ENCODE measurements at places on chromosomes 11 and 22.

DNA sequence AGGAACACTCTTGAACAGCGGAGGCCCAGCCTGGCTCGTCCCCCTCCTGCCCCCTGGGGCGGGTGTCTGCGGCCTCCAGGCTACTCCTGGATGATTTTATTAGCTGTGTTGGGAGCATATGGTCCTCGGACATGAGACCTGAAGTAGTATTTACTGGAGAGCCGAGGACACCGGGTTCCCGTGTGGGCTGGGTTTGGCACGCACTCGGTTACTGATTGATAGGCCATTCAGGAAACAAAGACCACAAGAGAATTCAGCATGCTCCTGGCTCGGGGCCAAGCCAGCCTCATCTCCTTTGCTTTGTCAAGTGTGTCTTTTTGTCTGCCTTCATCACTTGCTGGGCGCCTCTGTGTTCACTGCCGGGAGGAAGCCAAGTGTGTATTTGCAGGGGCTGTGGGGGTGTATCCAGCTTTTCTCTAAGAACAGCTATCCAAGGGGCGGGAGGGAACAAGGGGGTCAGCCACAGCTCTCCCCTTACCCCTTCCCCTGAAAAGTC is 9.7 kb downstream of the FXYD2 start:
- DNase-seq = no peak

DNA sequence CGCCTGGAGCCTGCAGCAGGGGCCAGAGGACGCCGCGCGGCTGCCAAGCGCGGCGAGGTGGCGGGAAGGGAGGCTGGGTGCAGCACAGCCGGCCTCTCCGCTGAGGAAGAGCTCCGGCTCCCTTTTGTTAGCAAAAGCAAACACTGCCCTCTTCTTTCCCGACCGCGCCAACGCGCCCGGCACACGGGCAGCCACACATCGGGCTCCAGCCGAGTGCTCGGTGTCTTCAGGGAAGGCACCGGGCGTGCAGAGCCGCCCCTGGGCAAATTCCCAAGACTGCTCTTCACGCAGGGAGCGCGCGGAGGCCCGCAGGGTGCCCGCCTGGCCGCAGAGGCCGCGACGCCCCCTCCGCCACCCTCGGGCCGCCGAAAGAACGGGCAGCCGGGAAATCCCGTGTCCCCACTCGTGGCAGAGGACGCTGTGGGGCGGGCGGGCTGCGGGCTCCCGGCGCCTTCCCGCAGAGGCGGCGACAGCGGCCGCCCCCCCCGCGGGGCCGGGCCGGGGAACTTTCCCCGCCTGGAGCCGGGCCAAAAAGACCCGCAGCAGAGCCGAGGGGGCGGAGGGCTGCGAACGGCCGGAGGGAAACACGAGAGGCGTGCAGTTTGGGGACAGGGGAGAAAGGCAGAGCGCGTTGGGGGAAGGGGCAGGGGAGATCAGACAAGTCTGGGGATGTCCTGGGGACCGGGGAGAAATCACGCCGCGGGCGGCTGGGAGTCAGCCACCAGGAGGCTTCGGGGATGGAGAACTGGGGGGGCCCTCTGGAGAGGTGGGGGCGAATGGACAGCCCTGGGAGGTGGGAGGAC is 931 bp downstream of the CADM1 start:
- DNase-seq = no peak

GRCh38 chr22:48528221-48528915 is 1299.3 kb downstream of the BRD1 start:
- no peak for DNase-seq

- DNase-seq = no peak
These were observed 59.8 kb downstream of the GALNT18 start for GRCh38 chr11:11561991-11562390.

DNA sequence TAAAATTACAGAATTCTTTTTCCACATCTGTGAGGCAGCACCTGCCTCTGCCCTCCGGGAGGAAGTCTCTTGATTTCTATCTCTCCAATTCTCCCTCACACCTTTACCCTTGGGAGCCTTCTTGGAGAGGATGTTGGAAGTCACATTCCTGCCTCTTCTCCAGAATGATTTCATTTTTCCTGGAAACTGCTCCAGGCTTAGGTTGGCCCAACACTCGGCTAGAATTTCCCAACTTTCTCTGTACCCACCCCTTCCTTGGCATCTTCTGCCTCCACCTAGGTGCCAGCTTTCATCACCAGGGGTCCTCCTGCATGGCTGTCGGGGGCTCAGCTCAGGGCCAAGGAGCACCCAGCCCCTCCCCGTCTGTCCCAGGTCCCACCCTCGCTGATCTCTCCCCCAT is 43.2 kb downstream of the SLCO2B1 start:
- DNase-seq = no peak

- no peak for DNase-seq
These were observed 47.0 kb downstream of the LDLRAD3 start for GRCh38 chr11:35990816-35991215.

GRCh38 chr22:50267591-50268390 is 2.4 kb downstream of the MAPK11 start:
- peak; percentile 34 for DNase-seq

GRCh38 chr11:15197696-15198095 is 83.0 kb downstream of the INSC start:
- no peak for DNase-seq

DNA sequence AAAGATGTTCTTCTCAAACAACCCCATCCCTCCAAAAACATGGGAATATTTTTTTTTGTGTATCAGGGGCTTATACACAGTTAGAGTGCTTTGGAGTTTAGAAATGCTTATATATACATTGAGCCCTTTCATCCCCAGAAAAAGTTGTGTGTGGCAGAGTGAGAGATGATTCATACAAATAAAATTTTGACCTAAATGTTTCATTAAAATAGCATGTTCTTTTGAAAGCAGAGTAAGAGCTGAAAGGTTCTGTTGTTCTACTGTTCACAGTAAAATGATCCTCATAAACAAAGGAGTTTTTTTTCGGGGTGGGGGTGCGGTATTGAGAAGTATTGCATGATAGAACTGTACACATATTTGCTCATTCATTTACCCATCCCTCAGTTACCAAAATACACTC is 512.4 kb downstream of the DLG2 start:
- no peak for DNase-seq

- peak; percentile 39 for DNase-seq
These were observed 27.0 kb upstream of the MICAL2 start for GRCh38 chr11:12083380-12083779.

GRCh38 chr22:19785461-19786263 is 25.1 kb downstream of the TBX1 start:
- no peak for DNase-seq

GRCh38 chr22:39178206-39179111 is 26.0 kb upstream of the CBX7 start:
- no peak for DNase-seq

- DNase-seq = no peak
These were observed 239.7 kb downstream of the BRD1 start for GRCh38 chr22:49587987-49588386.

- DNase-seq = peak; percentile 47
These were observed 35.9 kb downstream of the MYO18B start for GRCh38 chr22:25777870-25778269.

- peak; percentile 20 for DNase-seq
These were observed 116.0 kb upstream of the TIMP3 start for GRCh38 chr22:32685512-32685911.

DNA sequence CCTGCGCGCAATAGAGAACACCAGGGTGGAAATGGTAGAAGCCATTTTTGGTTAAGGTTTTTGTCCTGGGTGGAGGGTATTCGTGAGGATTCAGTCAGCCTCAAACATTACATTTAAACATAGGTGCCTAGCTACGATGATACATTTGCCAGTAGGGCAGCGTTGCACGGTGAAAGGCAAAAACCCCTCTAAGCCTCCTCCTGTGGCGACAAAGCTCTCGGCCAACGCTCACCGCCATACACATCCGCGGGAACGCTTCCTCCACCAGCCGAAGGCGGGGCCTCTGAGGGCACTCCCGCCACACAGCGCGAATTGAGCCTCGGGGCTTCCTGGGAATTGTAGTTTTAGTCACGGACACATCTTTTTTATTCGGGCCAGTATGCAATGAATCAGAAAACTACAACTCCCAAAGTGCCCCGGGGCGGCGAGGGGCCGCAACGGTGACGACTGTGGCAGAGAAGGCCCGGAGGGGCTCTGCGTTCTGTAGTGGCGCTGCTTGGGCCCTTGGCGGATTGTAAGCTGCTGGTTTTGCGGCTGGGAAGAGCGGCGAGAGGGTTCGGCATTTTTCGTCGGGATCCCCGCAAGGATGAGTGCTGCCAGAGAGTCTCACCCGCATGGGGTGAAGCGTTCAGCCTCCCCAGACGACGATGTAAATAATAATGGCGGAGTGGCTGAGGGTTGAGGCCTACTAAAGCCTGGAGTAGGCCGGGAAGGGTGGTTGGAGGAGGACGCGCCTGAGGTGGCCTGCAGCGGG is at the start of gene C11orf58:
Gene C11orf58 (plus strand): TSS at position 455 of the 754 bp plus-strand sequence. CDS start 132 bp downstream, at position 587.
- peak; percentile 97 for DNase-seq

GRCh38 chr22:19965771-19966709 is 24.4 kb upstream of the TXNRD2 start:
- DNase-seq = peak; percentile 43

DNA sequence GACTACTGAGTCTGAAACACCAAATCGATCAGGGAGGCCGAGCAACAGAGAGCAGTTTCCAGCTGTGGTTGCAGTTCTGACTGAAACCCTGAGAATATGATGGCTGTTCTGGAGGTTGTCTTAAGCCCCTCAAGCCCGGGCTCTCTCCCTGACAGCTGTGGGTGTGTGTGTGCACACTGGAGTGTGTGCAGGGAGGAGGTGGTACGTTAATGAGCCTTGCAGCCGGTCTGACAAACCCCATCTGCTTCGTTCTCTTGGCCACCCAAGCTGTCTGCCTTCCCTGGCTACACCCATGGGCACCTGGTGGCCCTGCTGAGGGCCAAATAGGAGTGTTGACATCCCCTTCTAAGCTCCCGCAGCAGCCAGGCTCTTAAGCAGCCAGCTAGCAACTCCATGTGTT is 189.8 kb downstream of the KIRREL3 start:
- DNase-seq = no peak

DNA sequence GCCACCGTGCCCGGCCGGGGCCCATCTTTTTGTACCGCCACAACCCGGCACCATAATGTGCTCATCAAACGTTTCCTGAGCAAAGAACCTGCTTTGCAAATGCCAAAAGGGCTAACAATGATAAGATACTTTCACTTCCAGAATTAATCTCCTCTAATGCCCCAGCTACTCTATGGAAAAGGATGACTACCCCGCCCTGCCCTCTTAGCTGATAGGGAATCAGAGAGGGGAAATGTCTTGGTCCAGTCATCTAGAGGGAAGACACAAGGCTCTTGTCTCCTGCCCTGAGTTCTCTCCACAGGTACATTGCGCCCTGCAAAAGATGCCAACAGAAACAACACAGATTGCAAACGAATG is 586 bp downstream of the TTLL1 start:
- DNase-seq = no peak

- DNase-seq = no peak
These were observed 11.2 kb upstream of the CHST1 start for GRCh38 chr11:45676522-45677095.

GRCh38 chr22:37303821-37304274 is 21.5 kb downstream of the CYTH4 start:
- DNase-seq = no peak

GRCh38 chr11:125982348-125982730 is 36.5 kb downstream of the VSIG10L2 start:
- no peak for DNase-seq

DNA sequence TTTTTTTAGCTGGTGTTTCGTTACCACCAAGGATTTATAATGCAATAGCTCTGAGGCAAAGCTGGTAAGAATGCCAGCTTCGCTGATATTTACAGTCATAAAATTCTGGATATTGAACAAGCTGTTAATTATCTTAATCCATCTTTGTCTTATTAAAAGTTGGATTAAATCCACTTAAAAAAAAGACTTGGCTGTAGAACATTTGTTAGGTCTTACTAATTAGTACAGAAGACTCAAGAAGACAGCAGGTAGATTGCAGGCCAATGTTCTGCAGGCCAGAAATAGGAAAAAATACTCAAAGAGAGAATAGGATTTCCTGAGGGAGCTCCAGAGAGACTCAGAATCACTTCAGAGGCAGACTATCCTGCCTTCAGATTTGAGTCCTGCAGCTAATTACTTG is 7.5 kb downstream of the ROBO4 start:
- DNase-seq = no peak

GRCh38 chr11:90223248-90223585 is 368 bp upstream of the CHORDC1 start:
- DNase-seq = no peak

GRCh38 chr11:575313-575995 is 816 bp upstream of the PHRF1 start:
- no peak for DNase-seq

DNA sequence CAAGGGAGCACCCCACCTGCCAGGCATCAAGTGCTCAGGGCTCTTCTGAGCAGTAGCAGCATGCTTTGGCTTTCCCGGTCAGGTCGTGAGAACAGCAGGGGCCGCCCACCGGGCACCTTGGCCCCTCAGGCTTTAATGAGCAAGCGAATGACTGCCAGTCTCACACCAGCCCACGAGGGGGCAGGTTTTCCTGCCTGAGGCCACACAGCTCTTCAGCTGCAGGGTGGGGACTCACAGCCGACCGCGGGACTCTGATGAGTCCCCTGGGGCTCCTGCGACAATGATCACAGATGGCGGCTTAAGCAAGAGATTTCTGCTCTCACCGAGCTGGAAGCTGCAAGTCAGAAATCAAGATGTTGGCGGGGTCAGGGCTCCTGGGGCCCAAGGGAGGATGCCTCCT is 14.3 kb upstream of the FGF19 start:
- DNase-seq = peak; percentile 37

DNA sequence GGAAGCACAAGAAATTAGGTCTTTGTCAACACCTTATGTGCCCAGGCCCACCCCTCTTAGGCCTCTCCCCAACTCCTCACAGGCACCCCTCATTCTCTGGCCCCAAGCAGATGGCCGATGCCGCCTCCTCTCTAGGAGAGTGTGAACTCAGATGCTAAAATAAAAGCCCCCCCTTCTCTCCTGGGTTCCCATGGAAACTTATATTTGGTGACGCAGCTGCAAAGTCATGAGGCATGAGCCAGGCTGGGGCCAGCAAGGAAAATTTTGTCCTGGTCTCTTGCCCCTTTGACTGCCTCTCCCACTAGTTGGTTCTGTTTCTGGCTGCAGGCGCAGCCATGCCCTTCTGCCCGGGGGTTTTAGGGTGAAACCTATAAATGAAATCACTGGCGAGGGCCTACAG is 11.8 kb downstream of the RCOR2 start:
- no peak for DNase-seq

- peak; percentile 66 for DNase-seq
These were observed 46.4 kb downstream of the MORC2 start for GRCh38 chr22:30922151-30922611.

- no peak for DNase-seq
These were observed at the start of gene INPP5J for GRCh38 chr22:31122532-31123291. Gene INPP5J (plus strand): TSS chr22:31122966. CDS start chr22:31123015, 49 bp downstream.

GRCh38 chr11:125062218-125062930 is 731 bp upstream of the SLC37A2 start:
- DNase-seq = no peak

Measured in erythroblast (primary cell).